Effector CD8-positive, alpha-beta T cell (primary cell): ENCODE measurements at places on chromosomes 13 and 19.

DNA sequence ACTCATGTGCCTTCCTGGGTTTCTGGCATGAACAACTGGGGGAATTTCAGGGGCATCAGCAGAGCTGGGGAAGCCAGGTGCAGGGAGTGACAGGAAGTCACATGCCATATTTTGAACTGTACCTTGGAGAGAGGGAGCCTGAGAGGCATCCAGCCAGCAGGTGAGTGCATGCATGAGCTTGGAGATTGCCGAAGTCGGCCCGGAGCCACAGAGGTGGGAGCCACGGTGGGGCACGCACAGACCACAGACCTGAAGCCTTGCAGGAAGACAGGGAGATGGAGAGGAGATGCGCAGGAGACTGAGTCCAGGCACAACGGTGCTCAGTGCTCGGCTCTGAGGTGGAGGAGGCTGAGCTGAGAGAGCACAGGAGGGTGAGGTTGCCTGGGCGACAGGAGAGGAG is 55.1 kb downstream of the CDADC1 start:
- DNase-seq: no peak

DNA sequence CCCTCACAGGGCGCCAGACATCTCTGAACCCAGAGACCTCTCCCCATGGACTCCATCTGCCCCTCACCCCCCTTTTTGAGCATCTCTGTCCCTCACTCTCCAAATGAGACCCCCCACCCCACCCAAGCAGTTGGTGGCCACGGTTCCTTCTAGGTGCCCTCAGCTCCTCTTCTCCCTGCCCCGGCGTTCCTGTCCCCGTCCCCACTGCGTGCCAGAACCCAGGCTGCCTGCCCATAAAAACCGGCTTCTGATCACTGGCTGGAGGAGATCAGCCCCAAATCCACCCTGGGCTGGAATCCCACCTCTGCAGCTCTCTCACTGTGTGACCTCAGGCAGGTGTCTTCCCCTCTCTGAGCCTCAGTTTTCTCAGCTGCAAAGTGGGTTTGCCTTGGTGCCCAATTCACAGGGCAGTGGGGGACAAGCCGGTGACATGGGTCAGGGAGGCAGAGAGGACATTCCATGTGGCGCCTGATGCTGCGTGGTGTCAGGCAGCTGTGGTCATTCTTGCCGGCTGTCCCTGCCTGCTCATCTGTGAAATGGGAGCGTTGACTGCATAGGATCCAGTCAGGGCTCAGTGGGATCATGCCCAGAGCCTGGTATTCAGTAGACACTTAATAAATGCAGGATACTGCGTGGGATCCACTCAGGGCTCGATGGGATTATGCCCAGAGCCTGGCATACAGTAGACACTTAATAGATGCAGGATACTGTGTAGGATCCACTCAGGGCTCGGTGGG is 25.5 kb downstream of the SMIM24 start:
- no peak for DNase-seq

DNA sequence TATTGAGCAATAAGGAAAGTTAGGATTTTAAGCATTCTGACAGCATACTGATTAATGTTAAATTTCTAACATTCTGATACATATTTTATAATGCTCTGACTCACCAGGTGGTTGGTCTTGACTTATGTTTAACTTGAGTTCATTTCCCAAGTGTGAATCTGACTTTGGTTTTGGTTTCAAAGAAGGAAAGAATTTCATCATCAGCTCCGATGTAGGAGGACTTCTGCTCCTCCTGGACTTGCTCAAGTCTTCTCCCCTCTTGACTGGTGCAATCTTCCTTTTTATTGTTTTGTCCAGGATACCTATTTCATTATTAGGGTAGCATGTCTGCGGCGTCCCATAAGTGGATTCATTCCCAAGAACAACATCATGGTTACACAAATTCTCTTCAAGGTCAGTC is 141.3 kb downstream of the RNF17 start:
- DNase-seq: no peak

GRCh38 chr13:101059793-101060192 is 356.5 kb downstream of the NALCN start:
- DNase-seq: no peak
